Lung (tissue), 17 donors: ENCODE measurements at places on chromosomes 3 and 15. TPM values are rescaled to one million over a fixed set of nuclear protein-coding genes. Genes with fewer than 3 reads are reported as not detected.

The RLBP1 gene
- total RNA-seq = not detected

The ITGB5 gene
- total RNA-seq = 45.2 TPM

The ALDH1A2 gene
- 28.4 TPM for total RNA-seq

The FMN1 gene
- 45.2 TPM for total RNA-seq

The GLDN gene
- total RNA-seq = 0.82 TPM

The OIP5 gene
- 1.5 TPM for total RNA-seq

The NR2E3 gene
- 0.80 TPM for total RNA-seq
